ENCODE measurements at places on chromosomes 11 and 22. TPM values are rescaled to one million over a fixed set of nuclear protein-coding genes. Genes with fewer than 3 reads are reported as not detected.

DNA sequence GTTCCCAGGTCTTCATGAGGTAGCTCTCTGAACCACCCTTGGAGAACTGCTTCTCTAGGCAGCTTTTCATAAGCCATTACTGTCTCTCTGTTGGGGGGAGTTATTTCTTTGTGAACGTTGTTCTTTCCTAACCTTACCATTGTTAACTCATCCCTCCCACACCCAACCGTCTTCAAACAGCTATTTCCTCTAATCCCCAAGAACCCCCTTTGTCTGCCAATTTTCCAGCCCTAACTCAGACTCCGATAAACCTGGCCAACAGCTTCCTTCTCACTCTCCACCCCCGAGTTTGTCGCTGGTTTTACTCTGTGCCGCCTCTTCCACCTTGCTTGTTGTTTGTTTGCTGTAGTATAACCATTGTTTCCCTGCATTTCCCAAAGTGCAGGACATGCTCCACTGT, 131.5 kb downstream of the CCDC34 start:
- no peak for DNase-seq

The ZDHHC8 gene
- 82.4 TPM for total RNA-seq

DNA sequence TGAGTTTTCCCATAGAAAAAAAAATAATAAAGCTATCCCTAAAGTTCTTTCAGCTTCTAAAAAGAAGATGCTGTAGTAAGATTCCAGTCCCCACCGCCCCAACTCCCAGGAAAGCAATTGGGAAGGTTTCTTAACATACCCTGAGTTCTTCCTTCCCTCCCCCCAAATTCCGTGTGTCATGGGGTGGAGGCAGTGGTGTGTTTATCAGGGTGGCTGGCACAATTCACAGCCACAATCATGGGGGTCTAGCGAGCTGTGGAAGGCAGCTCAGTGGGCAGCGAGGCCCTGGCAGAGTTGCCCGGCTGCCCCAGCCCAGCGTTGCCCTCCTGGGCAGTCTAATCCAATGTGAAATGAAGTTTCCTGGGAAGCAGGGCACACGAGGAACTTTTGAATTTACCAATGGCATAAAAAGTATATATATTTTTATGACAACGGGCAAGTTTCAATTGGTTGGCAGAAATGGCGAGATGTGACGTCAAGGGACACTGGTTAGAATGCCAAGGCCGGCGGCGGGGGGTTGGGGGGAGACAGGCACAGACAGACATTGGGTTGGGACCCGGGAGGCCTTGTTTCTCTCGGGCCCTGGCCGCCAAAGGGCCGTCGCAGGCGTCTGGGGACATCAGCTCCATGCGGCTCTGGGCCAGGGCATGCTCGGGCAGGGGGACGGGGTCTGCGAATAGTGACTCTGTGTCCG, 80.7 kb upstream of the PPARA start:
- no peak for DNase-seq

DNA sequence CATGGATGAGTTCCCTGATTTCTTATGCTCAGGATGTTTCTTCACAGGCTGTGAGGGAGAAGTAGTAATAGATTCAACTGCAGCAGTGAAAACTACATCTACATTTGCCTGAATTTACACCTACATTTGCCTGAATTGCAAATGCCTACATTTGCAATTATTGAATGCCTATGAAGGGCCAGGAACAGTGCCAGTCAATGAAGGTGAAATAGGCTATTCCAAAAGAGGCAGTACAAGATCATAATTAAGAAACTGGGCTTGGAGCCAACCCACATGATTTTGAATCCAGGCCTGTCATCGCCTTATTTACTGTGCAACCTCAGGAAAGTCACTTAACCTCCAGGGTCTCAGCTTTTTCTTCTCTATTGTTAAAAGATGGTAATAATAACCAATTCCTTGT, 1353.3 kb downstream of the FAM181B start:
- no peak for DNase-seq

The ABCC8 gene
- total RNA-seq = not detected

DNA sequence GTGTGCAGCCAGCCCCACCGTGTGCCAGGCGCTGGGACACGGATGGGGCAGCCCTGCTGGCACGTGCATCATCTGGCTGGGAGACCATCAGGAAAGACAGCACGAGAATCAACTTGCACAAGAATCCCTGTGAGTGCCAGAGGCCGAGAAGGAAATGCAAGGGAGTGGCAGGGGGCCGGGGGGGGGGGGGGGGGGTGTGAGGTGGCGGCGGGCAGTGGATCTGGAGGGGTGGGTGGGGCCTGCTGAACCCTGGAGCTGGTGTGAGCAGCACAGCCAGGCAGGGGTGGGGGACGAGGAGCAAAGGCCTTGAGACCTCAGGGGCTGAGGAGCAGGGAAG, 14.0 kb upstream of the FLRT1 start:
- DNase-seq = no peak

- DNase-seq = no peak
These were observed 624.8 kb upstream of the KIRREL3 start for GRCh38 chr11:127625402-127625801.

- DNase-seq = no peak
These were observed 39.2 kb downstream of the HEPHL1 start for GRCh38 chr11:94060401-94060800.

The SLC16A8 gene
- total RNA-seq = 0.14 TPM

The TP53I11 gene
- 73.1 TPM for total RNA-seq

DNA sequence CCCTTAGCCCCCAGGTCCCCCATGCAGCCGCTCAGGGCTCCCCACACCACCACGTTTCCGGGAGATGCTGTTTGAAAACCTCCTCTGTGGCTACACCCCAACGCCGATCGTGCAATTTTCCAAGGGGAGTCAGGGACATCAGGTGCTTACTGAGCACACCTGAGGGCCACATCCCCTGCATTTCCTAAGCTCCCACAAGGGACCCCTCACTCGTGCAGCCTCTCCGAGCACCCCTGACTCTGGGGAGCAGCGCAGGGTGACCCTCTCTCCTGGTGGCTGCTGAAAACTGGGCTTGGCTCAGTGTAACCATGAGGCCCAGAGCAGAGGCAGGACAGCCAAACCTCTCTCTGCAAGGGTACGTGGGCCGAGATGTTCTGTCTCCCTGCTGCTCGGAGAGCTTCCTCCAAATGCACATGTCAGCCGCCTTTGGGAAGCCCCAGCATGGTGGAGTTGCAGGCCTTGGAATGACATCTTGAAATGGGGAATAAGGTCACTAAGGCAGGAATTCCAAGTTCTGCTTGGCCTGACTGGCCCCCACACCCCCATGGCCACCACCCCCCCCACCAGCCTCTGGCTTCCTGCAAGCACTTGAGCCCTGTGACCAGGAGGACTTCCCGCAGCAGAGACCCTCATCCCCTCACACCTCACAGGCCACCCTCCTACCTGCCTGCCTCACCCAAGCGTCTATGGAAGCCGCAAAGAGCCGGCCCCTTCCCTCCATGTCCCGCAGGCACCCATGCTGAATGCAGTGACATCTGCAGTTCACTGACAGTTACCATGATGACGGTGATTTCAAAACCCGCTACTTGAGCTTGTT, 257.4 kb downstream of the BRD1 start:
- DNase-seq = no peak

- no peak for DNase-seq
These were observed 30.5 kb downstream of the MRGPRD start for GRCh38 chr11:68950270-68950669.

- no peak for DNase-seq
These were observed 37.3 kb downstream of the KIAA0930 start for GRCh38 chr22:45203150-45203951.

- DNase-seq = no peak
These were observed 1010.3 kb upstream of the TENM4 start for GRCh38 chr11:80451105-80451504.

- peak; percentile 69 for DNase-seq
These were observed at the start of gene ADM for GRCh38 chr11:10304495-10305261. Gene ADM (plus strand): TSS chr11:10305073. CDS start chr11:10305701, 628 bp downstream.

- no peak for DNase-seq
These were observed 83.6 kb downstream of the KCNJ1 start for GRCh38 chr11:128783513-128783912.

The RBX1 gene
- 60.4 TPM for total RNA-seq

The FOLH1 gene
- total RNA-seq = not detected

DNA sequence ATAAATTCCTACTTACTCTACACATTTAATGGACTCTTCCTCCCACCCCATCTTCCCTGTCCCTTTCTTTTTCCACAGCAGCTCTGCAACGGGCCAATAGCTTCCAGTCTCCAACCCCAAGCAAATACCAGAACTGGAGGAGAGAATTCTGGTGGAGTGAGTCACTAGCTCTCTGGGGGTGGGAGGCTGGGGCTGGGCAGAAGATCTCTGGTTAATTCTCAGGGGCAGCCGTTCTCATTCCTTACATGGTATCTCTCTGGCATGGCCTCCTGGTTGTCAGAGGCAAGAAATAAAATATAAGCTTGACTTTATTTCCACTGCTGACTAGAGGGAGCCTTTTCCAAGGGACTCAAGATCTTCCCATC, 90.4 kb upstream of the PARVA start:
- no peak for DNase-seq

The EXPH5 gene
- 27.2 TPM for total RNA-seq

The C11orf87 gene
- 0.88 TPM for total RNA-seq
